ENCODE measurements at places on chromosomes 13 and 19.

GRCh38 chr19:47652285-47652684 lies 43.4 kb downstream of the BICRA start:
- no peaks in the 10 kb centered on the region for H3K27me3 ChIP-seq
- H3K4me1 ChIP-seq = no peaks in the 10 kb centered on the region
- H3K36me3 ChIP-seq = no peaks in the 10 kb centered on the region
- DNase-seq = no peak

- DNase-seq = no peak
- no peak overlapping the region for H3K27ac ChIP-seq
- no peak overlapping the region for H3K4me3 ChIP-seq
- H3K4me1 ChIP-seq = no peaks in the 10 kb centered on the region
- no peaks in the 10 kb centered on the region for H3K36me3 ChIP-seq
- H3K27me3 ChIP-seq = no peaks in the 10 kb centered on the region
Observed at GRCh38 chr13:73300718-73301425, 242.1 kb downstream of the KLF5 start.

DNA sequence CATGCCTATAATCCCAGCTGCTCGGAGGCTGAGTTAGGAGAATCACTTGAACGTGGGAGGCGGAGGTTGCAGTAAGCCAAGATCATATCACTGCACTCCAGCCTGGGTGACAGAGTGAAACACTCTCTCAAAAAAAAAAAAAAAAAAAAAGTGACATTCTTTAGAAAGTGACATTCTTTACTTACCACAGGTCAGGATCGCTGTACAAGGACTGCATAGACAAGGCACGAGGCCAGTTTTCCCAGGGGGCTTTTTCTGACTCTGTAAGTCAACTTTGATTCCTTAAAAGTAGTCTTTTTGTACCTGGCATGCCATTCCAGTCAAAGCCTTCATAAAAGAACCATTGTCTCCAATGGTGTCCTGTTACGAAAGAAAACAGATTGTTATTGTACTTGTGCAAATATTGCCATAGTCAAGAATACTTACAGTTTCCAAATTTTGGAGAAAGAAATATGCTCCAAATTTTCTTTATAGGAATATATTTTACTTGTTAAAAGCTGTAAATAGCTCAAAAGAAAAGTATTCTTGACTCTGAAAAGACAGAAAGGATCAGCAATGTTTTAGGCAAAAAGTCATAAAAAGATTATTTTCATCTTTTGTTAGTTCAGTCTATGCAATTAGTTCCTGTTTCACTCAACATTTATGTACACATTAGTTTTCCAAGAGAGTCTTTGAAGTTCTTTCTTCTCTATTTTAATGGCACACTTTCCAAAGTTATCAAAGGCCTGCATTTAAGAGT lies 39.3 kb downstream of the CEACAM1 start:
- no peak for DNase-seq
- no peak overlapping the region for H3K27ac ChIP-seq
- no peaks in the 10 kb centered on the region for H3K27me3 ChIP-seq
- H3K4me3 ChIP-seq = no peak overlapping the region

DNA sequence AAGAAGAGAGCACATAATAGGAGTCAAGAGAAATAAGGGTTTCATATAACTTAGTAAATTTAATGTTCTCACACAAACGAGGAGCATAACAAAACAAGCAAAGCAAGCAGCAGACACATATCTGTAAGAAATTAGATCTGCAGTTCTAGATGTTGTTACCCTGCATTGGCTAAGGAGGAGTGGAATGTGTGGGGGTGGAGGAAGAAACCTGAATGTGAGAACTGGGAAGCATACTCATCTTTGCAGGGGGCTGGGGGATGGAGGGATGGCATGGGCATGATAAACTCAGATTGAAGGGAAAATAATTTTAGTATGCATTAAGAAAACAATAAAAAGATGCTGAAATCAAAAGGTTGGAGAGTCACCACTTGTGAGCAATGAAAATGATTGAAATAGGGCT lies 255.0 kb downstream of the LIG4 start:
- H3K4me3 ChIP-seq = no peak overlapping the region
- DNase-seq = no peak
- H3K27me3 ChIP-seq = no peaks in the 10 kb centered on the region
- no peaks in the 10 kb centered on the region for H3K4me1 ChIP-seq
